ENCODE measurements at places on chromosomes 6 and 20.

- DNase-seq, result no peak
Observed at GRCh38 chr6:39128832-39129231, 13.8 kb upstream of the SAYSD1 start.

GRCh38 chr6:106082735-106083398 lies 3.3 kb upstream of the PRDM1 start:
- no peak for DNase-seq

DNA sequence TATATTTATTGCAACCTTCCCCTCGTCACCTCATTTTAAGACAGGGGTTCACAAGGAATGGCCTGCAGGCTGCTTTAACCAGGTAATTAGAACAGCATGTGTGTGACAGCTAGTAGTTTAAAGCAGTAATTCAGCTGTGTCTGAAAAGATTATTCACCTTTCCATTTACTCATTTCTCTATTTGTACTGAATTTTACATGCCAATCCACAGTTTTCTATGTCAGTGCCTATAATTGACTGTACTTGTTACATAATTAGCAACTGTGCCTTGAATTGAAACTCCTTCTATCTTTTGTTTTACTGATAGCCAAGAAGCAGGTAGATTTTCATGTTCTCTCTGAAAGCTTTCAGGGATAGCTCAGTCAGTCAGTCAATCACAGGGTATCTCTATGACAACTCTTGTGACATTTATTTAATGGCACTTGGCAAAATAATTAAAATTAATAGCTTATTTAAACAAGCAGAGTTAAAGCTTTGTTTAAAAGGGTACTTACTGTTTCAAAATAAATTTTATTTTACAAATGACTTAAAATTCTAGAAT lies 214.0 kb downstream of the ZFAND3 start:
- no peak for DNase-seq

GRCh38 chr20:44856856-44857448 lies 28.6 kb upstream of the YWHAB start:
- no peak for DNase-seq

- DNase-seq, result no peak
Observed at GRCh38 chr20:49561806-49562205, 6.1 kb downstream of the PTGIS start.

DNA sequence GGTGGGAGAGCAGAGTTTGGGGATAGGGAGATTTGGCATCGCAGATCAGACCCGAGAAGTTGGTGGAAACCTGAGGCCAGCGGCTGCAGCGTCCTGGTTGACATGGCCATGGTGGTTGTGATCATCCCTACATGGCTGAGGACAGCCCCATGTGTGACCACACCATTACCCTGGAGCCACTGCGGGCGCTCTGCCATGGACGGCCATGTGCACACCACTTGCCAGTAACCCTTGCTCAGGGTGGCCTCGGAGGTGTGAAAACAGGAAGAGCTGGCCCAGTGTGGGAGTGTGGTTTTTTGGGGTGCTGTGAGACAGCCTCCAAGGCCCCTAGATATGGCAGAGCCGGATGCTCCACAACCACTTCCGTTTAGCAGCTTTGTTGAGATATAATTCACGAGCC lies 64.4 kb downstream of the TMEM242 start:
- DNase-seq, result no peak

DNA sequence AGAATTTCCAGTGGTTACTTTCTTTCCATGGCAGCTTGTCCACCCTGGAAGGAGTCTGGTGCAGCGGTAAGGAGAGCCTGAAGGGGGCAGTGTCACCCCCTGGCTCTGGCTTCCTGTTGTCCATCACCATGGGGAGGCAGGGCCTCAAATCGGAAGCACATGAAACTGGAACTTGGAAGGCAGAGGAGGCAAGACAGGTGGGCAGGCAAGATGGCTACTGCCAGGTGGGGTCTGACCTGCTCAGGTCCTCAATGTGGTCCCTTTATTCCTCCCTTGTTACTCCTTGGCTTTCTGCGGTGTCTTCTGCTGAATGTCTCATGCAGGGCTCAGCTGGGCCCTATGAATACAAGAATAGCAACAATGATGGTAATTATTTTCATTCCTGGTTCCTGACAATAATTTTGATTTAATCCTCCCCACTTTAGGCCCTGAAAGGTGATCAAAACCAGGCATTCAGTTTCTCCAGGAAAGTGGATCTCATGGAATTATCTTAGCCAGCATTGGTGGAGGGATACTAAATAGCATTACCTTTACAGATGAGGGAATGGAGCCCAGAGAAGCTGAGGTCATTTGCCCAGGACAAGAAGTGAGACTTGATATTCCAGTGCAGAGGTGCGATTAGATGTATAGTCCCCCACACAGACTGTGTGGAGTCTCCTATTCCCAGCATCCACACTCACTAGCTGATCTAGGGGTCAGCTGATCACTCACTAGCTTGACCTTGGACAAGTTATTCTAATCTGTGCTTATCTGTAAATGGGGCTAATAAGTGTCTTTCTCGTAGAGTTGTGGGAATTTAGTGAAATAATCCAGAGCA lies 17.6 kb upstream of the SNAI1 start:
- peak; percentile 75 for DNase-seq

GRCh38 chr20:53161473-53161872 lies 189.3 kb downstream of the TSHZ2 start:
- no peak for DNase-seq

DNA sequence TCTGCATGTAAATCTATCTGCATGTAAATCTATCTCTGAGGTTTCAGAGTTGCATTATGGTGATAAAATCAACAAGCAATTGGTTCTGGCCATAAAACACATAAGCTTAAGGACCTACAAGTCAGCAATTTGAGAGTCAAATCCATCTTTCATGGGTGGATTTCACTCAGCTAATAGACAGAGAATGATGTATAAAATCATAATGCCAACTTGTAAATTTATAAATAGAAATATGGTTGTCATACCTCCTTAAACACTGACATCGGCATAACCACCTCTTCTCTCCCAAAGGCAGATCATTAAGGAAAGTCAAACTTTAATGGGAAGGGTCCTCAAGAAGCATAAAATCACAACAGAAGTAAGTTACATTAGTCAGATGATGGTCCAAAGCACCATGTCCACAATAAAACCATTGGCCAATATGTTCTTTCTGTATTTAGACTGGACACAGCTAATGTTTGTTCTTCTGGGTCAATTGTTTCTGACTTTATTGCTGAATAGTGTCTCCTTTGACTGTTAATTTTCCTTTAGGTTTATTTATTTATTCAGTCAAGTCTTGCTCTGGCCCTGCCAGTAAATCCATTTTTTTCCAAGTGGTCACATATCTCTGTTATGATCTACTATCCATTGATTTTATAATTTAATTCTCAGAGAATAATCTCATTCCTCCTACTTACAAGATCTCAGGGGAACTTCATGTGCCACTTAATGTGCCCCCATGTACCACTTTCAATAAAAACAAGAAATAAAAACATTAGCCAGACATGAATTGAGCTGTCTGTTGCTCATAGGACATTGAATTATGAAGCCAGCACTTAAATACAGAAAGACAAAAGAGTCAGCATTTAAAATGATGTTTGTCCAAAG lies 382.9 kb upstream of the IRAK1BP1 start:
- no peak for DNase-seq

GRCh38 chr6:142714951-142715785 lies 229.8 kb downstream of the HIVEP2 start:
- no peak for DNase-seq

- DNase-seq, result no peak
Observed at GRCh38 chr6:75170691-75171560, 34.9 kb downstream of the COL12A1 start.

- DNase-seq, result peak; percentile 78
Observed at GRCh38 chr20:43840382-43841070, 74.1 kb upstream of the TOX2 start.

- no peak for DNase-seq
Observed at GRCh38 chr6:74632196-74632875, 573.5 kb downstream of the COL12A1 start.

DNA sequence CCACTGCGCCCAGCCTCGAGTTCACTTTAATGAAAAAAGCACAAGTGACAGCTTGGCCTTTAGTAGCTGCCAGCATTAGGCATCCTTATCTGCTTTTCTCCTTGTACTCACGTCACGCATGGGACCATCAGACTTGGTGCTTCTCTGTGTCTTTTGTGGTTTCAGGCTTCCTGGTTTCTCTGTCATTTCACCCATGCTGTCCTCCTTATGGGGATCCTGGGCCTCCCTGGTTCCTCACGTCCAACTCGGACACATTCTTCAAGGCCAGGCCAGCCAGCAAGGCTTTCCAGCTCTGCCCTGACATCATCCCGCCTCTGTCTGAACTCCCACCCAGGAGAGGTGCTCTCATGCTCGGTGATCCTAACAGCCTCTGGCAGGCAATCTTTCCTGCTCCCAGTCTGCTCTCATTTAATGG lies 83.2 kb downstream of the TIAM2 start:
- DNase-seq, result no peak
